Karpas-422 (cell line): ENCODE measurements at places on chromosomes 16 and 17. TPM values are rescaled to one million over a fixed set of nuclear protein-coding genes. Genes with fewer than 3 reads are reported as not detected.

The UTS2R gene
- not detected in 2 replicates for total RNA-seq

The NTN1 gene
- not detected in 2 replicates for total RNA-seq

The KRTAP1-1 gene
- not detected in 2 replicates for total RNA-seq

The TNK1 gene
- 0.75 and 3.8 TPM in 2 replicates for total RNA-seq

The TBC1D28 gene
- total RNA-seq = not detected in 2 replicates

The PRSS53 gene
- 3.2 and 4.0 TPM in 2 replicates for total RNA-seq

The CDRT15 gene
- not detected in 2 replicates for total RNA-seq

The TMEM100 gene
- 0.43 and 1.1 TPM in 2 replicates for total RNA-seq

The CBX2 gene
- total RNA-seq = 4.8 and 8.4 TPM in 2 replicates

The ADGRG3 gene
- total RNA-seq = not detected in 2 replicates

The CCL18 gene
- not detected in 2 replicates for total RNA-seq

The CCL13 gene
- not detected in 2 replicates for total RNA-seq

The CCDC144A gene
- not detected in 2 replicates for total RNA-seq

The PMFBP1 gene
- 0.56 and 1.4 TPM in 2 replicates for total RNA-seq

GRCh38 chr17:4941319-4941610, 1.2 kb downstream of the RNF167 start:
- DNase-seq = no peak

- no peak for DNase-seq
These were observed 51.8 kb upstream of the MED9 start for GRCh38 chr17:17425005-17425404.

- DNase-seq = no peak
These were observed 76.0 kb downstream of the MARCHF10 start for GRCh38 chr17:62732125-62732524.

- no peak for DNase-seq
These were observed 5.6 kb upstream of the HSBP1 start for GRCh38 chr16:83802135-83802534.

- no peak for DNase-seq
These were observed 14.4 kb upstream of the DHRS7C start for GRCh38 chr17:9805769-9806168.

- DNase-seq = peak; percentile 74
These were observed 61.0 kb downstream of the TNRC6C start for GRCh38 chr17:78019367-78019975.

- DNase-seq = no peak
These were observed 42.8 kb upstream of the GCSH start for GRCh38 chr16:81138831-81139557.

DNA sequence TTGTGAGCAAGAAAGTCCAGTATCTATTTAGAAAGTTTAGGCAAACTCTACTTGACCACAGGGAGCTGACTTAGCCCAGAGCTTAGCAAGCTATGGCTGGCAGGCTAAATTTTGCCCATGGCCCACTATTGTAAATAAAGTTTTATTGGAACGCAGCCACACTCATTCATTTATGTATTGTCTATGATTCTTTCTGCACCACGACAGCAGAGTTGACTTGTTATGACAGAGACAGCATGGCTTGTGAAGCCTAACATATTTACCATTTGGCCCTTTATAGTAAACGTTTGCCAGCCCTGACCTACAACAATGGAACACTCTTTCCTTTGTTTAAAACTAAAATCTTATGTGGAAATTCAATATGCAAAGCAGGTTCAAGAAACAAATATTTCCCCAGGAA, 100.0 kb upstream of the ZFHX3 start:
- DNase-seq = no peak

GRCh38 chr16:25079637-25080378, 31.7 kb upstream of the LCMT1 start:
- DNase-seq = no peak

DNA sequence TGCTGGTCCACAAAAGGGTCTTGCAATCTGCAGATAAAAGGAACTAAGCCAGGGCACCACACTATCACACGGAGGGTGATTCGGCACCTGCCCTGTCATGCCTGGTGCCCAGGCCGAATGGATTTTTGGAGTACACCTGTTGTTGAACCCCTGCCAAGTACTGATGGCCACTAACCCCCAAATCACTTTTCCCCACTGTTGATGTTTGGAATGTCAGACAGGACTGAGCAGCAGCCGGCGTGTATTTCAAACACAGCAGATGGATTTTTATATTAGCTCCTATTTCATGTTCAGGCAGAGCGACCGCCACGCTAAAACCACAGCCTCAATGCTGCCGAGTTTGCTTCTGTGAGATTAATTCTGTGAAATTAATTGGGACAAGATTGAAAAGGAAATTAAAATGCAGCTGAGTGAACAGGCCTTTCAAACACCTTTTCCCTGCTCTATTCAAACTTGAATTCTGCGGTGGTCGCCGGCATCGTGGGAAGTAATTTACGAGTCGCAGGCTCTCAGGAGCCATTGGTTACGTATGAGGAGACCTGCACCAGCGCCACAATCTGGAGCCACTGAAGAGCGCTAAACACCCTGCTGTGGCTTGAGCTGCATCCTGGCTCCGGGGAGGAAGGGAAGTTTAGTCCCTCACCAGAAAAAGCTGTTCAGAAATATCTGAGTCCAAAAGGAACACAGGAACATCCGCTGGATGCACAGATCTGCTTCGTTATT, 48.5 kb downstream of the SNX11 start:
- no peak for DNase-seq

GRCh38 chr17:46020998-46021397, 21.9 kb downstream of the STH start:
- no peak for DNase-seq

- DNase-seq = no peak
These were observed 14.1 kb upstream of the ITGB4 start for GRCh38 chr17:75707079-75707571.

DNA sequence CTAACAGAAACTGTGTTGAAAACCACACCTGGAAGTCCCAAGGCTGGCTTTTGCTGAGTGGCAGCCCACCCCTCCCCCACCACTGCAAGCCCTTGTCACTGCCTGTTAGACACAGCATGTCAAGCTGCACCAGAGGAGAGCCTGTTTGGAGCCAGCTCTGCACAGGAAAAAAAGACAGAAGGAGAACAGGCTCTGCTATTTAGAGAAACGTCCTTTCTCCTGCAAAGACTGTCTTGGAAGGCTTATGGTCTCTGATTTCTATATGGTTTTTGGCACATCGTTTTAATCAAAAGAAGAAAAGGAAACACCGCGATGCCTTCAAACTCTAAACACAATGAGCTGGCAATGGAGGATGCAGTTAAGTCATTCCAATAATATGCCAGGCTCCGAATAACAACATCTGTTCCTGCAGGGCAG, 275.5 kb downstream of the MAP2K4 start:
- DNase-seq = no peak

- DNase-seq = no peak
These were observed 9.0 kb upstream of the ADORA2B start for GRCh38 chr17:15935891-15936290.

- peak; percentile 86 for DNase-seq
These were observed 22.8 kb upstream of the PVALEF start for GRCh38 chr17:81142301-81143199.

GRCh38 chr17:77101521-77102410, 39.0 kb upstream of the SEC14L1 start:
- no peak for DNase-seq

- no peak for DNase-seq
These were observed 43.3 kb downstream of the POLR3K start for GRCh38 chr16:9903-10665.

- no peak for DNase-seq
These were observed 92.4 kb downstream of the KPNA2 start for GRCh38 chr17:68127914-68128313.

- DNase-seq = peak; percentile 77
These were observed 19.1 kb downstream of the WIPI1 start for GRCh38 chr17:68437979-68438822.

GRCh38 chr17:59652119-59652518, 32.4 kb downstream of the CLTC start:
- DNase-seq = no peak

DNA sequence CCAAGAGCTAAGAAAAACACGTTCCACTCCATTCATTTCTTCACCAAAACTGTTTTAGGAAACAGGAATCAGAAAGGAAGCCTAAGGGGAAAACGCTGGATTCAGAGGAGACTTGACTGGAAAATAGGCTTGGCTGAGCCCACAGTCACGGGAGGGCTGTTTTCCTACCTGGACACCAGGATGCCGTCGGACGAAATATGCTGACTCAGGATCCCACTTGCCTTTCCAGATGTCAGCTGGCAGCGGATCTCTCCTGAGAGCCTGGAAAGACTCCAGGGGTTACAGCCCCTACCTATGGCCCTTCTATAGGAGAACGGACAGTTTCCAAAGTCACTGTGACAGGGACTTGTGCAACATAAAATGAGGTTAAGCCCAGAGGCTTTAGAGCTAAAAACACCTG, 245.1 kb downstream of the C16orf95 start:
- DNase-seq = no peak

DNA sequence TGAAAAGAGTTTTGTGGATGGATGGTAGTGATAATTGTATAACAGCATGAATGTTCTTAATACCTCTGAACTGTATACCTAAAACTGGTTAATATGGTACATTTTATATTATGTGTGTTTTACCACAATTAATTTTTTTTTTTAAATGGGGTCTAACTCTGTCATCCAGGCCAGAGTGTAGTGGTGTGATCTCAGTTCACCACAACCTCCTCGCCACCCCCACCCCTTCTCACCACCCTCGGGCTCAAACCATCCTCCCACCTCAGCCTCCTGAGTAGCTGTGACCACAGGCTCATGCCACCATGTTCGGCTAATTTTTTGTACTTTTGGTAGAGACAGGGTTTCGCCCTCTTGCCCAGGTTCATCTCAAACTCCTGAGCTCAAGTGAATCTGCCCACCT, 123.2 kb downstream of the CDRT15L2 start:
- no peak for DNase-seq

DNA sequence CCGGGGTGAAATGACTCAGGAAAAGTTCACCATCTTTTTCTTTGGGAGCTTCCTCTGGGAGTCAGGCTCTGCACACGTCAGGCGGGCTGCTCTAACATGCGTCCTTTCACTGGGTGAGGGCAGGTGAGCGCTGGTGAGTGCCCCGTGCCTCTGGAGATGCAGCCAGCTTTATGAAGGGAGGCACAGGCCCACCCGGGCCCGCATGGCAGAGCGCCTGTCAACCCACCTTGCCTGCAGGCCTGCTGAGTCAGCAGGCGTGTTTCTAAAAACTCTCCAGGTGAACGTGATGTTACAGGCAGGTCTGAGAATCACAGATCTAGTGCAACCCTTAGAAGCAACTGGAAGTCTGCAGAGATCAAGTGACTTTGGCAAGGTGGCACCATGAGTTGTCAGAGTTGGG, 18.4 kb downstream of the MAP1LC3B start:
- no peak for DNase-seq

DNA sequence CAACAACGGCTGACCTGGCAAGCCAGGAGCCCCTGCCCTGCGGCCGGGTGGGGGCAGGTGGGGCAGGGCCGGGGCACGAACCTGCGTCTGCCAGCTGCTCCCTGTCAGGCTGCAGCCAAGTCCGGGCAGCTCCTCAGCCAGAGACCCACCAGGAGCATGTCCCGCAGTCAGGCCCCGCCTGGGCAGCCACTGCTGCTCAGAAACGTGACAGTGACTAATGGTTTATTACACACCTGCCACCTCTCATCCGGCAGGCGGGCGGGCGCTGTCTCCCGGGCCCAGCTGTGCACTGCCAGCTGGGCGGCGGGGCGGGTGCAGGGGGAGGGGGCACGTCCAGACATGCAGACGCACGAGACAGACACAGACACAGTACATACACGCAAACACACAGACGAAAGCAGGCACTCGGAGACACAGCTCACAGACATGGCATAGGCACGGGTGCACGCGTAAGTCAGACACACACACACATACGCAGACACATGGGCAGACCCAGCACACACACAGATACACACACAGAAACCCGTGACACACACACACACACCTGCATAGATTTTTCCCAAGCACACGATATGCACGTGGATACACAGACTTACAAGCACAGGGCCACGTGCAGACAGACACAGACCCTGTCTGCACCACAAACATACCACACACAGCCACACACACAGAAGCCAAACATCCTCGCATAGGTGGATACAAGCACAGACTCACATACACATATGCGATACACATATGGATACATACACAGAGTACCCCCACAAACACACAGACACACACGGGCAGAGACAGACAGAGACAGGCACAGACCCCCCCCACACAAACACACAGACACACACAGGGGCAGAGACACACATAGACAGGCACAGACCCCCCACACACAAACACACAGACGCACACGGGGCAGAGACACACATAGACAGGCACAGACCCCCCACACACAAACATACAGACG, 248.3 kb upstream of the CIBAR2 start:
- no peak for DNase-seq

DNA sequence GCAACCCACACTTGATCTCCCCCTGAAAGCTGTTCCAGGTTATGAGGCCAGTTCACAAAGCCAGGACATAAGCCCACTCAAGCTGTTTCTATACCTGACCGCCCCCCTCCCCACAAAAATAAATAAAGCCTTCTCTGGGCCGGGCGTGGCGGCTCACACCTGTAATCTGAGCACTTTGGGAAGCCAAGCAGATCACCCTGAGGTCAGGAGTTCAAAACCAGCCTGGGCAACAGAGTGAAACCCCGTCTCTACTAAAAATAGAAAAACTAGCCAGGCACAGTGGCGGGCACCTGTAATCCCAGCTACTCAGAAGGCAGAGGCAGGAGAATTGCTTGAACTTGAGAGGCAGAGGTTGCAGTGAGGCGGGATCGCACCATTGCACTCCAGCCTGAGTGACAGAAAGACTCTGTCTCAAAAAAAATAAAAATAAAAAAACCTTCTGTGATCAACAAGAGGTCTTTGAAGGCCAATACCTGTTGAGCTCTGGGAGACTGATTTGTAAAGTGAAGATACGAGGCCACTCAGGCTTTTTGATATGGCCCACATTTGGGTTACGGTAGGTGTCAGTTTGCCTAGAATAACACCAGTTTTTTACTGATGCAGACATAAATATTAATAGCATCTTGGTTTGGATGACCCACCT, 2.2 kb downstream of the KDM8 start:
- no peak for DNase-seq

GRCh38 chr16:85625485-85626117, 12.5 kb downstream of the GSE1 start:
- no peak for DNase-seq
